ENCODE measurements at places on chromosomes 5 and 9.

- no peak for DNase-seq
Observed at GRCh38 chr9:93569621-93570174, 6.7 kb upstream of the PHF2 start.

DNA sequence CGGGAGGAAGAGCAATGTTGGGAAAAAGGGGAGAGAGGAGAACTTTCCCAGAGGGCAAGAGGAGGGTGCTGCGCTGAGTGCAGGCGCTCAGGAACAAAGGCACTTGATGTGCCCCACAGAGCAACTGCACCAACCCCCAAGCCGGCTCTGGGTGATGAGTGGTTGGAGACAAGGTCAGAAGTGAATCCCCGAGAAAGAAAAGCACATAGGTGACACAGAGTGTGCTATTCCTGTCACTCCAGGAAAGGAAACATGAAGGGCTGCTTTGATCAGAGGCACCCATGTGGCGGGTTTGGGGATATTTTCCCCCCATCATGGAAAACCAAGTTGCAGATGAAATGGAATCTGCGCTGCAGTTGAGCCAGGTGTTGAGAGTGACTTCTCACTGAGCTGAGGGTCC is 20.7 kb upstream of the SLC25A48 start:
- DNase-seq: no peak

GRCh38 chr5:26009742-26010141 is 1028.6 kb downstream of the CDH9 start:
- DNase-seq: no peak

DNA sequence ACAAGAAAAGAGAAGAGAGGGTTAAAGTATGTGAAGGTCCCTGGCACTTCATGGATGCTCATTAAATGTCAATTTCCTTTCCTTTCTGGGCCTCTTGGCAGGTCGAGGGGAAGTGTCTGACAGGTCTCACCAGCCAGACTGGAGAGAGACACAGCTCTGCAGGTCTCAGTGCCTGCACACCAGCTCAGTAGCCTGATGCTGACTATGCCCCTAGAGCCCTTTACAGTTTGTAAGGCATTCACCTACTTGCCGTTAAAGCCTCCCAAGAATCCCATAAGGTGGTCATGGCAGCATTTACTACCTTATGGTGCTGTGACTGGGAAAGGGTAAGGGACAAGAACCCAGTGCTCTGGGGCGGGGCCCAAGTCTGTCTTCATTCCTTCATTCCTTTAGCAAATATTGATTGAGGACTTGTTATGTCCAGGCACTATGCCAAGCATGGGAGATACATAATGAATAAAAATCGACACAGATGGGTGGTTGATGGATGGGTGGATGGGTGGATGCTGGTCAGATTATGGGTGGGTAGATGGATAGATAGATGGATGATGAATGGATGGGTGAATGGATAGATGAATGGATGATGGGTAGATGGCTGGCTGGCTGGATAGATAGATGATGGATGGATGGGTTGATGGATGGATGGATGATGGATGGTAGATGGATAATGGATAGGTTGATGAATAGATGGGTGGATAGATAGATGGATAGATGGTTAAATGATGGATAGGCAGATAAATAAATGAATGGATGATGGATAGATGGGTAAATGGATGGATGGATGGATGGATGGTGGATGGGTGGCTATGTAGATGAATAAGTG is 21.3 kb upstream of the KIF12 start:
- no peak for DNase-seq

Data from inflammatory macrophage treated with lipopolysaccharide for 1 hour (primary cell).